Activated T-helper 1 cell treated with anti-CD3 and anti-CD28 coated beads, Interleukin-12 subunit alpha, Interleukin-12 subunit beta, Interleukin-2, Interleukin-4 antibody, amounts not matched to agents 30 ng/mL and 10 ng/mL and 1 ng/mL, durations not matched to agents 14 hours and 24 hours and 36 hours (primary cell): ENCODE measurements at places on chromosomes 1 and 21. TPM values are rescaled to one million over a fixed set of nuclear protein-coding genes. Genes with fewer than 3 reads are reported as not detected.

- no peak for DNase-seq
These were observed 152.8 kb downstream of the PPP1R12B start for GRCh38 chr1:202501281-202501680.

DNA sequence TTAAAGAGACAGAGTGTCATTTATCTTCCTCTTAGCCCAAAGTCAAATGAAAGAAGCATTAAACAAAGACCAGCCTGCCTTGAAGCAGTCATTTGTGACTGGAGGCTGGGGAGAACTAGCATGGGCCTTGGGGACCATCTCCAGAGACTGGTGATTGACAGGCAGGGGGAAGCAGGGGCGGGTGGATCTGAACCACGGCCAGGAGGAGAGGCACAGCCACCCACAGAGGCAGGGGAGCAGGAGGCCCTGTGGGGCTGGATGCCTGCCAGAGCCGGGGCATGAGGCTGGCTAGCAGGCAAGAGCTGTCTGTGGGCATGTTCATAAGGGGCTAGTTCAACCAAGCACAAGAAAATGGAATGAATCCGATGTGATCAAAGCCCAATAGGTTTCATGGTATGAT is 73.9 kb downstream of the PLXNA2 start:
- no peak for DNase-seq

DNA sequence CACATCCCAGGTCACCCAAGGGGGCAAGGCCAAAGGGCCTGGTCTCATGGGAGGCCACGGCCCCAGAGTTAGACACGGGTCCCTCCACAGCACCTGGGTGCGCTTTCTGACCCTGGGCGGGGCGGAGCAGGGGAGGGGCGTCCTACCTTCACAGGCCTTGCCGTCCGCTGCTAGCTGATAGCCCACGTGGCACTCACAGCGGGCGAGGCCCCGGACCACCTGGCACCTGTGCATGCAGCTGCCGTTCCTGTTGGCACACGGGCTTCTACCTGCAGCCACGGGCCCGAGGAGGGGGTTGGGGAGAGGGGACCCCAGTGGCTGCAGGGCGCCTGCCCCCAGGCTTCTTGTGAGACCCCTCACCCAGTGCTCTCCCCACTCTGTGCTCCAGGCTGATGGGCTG is 59.9 kb downstream of the ARHGEF16 start:
- DNase-seq: no peak

GRCh38 chr1:35509558-35509957 is 47.6 kb downstream of the KIAA0319L start:
- no peak for DNase-seq

DNA sequence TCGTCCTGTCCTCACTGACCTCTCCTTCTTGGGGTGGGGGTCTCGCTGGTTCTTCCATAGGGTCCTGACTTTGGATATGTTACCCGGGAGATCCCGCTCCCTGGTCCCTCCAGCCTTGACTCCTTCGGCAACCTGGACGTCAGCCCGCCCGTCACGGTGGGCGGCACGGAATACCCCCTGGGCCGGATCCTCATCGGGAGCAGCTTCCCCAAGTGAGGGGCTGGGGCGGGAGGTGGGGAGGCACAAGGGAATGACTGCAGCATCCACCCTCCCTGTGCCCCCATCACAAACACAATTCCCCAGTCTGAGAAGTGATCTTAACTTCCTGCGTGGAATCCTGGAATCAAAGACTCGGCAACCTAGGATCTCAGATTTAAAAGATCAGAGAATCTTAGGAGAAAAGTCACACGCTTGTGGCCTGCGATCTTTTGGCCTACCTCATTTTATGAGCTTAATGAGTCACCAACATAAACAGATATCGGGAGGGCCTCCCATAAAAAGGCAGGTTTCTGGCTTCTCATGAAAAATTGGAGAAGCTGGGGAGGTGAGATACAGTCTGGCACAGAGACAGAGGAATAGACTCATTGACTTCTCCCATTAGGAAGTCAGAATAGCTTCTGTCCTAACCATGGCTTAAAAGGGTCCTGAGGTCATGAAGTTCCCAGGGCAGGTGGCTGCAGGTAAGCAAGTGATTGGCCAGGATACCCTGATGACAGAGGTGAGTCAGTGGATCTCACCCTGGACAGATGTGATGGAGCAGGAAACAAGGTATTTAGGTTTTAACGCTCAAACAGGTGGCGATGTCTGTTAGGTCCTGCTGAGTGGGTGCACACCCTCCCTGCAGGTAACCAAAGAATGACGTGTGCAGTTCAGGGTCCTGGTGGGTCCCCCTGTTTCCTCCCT is 15.9 kb upstream of the PADI3 start:
- no peak for DNase-seq

The WDR64 gene
- total RNA-seq: not detected in 2 replicates

The WNT9A gene
- not detected in 2 replicates for total RNA-seq
